ENCODE measurements at places on chromosomes 2 and 18. TPM values are rescaled to one million over a fixed set of nuclear protein-coding genes. Genes with fewer than 3 reads are reported as not detected.

The EIPR1 gene
- total RNA-seq, result 31.4 TPM

The TXNDC2 gene
- total RNA-seq, result under 0.01 TPM

The DAPL1 gene
- not detected for total RNA-seq

The ASB18 gene
- not detected for total RNA-seq

The KYNU gene
- total RNA-seq, result 1.2 TPM

The GPR35 gene
- total RNA-seq, result 0.99 TPM

The CKAP2L gene
- total RNA-seq, result 0.50 TPM
